ENCODE measurements at places on chromosomes 12 and 14.
A peak's percentile ranks its signal among the peaks of the same experiment; 100 is the strongest.

GRCh38 chr14:32399920-32400319, 70.8 kb downstream of the AKAP6 start:
- DNase-seq = no peak

DNA sequence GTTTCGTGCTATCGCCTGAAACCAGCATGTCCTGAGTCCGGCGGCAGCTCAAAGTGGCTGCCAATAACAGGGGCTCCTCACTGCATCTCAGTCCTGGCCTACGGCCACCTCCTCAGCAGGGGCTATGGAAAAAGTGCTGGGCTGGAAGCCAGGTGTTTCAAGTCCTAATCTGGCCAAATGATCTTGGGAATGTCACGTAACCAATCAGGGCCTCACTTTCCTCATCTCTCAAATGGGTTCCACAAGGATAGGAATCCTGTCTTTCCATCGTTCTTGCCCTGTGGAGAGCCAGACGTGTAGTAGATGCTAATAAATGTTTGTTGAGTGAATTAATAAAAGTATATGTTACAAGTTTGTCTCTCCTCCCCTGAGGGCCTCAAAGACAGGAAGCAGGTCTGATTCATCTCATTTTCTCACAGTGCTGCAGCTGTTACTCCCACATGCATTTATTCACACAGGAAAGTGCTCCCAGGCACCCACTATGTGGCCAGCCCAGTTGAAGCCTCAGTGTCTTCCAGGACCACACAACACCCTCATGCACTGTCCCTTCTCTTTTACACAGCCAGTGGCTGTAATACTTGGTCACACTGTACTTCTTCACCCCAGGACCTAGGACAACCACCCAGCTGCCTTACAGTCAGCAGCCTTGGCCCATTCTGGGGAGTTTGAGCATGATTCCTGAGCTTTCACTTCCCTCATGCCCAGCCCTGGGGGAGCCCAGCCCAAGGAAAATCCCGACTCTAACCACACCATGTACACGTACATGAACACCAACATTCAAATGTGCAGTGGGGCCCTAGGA, 5.0 kb downstream of the CMKLR1 start:
- DNase-seq = no peak

DNA sequence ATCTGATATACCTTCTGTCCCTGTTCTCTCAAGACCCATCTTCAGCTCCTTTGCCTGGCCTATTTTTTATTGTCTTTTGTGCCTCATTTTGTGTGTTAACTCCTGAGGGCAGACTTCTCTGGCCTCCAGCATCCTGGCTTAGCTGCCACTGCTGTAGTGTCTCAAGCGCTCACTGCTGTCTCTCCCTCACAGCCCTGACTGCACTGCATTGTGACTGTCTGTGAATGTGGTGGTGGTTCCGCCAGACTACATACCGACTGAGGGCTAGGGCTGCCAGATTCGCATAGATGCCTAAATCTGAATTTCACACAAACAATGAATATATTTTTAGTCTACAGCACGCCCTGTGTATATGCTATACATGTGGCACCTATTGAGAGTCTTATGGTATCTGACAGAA, 1088.9 kb upstream of the TMEM132C start:
- DNase-seq = no peak

- DNase-seq = no peak
These were observed 690.7 kb upstream of the TBX3 start for GRCh38 chr12:115374480-115375185.

DNA sequence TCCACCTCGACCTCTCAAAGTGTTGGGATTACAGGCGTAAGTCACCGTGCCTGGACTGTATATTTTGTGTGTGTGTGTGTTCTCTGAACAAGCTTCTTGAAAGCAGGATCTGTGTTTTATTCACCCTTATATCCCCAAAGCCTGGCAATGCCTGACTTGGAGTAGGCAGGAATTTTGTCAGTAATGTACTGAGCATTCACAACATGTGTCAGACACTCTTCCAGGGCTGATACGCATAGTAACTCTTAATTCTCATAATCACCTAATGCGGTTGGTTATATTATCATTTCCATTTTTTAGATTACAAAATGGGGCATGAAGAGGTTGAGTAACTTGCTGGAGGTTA, 50.4 kb upstream of the PLEKHG3 start:
- DNase-seq = no peak

DNA sequence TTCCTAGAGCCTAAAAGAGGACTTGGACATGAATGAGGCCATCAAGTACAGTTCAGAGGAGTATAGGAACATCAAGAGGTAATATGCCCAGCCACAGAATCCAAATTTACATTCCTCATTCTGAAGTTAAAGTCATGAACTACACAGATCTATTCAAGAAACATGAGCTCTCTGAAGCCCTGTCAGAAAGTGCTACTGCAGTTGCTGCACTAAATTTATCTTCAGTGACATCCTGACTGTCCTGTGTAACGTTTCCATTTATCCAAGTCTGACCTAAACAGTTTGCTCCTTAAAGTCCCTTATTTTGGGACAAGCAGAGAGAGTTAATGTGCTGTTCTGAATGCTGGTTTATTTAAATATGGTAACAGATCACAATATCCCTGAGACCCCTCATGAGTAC, 28.2 kb downstream of the NEK9 start:
- DNase-seq = no peak

DNA sequence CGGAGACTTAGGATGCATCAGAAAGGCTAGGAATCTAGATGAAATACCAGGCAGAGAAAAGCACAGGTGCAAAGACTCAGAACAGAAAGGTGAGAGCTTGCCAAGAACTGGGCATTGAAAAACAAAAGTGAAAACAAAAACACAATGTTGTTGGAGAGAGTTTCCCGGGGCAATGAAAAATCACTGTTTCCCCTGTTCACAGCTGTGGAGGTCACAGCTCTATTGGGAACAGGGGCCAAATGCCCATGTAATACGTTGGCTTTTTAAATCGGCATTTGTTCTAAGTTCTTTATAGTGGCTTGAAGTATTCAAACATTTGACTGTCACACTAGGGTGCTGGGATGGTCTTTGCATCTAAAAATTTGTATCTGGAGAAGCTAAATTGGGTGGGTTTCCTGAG, 108.3 kb downstream of the SLC15A4 start:
- peak; percentile 2 for DNase-seq

DNA sequence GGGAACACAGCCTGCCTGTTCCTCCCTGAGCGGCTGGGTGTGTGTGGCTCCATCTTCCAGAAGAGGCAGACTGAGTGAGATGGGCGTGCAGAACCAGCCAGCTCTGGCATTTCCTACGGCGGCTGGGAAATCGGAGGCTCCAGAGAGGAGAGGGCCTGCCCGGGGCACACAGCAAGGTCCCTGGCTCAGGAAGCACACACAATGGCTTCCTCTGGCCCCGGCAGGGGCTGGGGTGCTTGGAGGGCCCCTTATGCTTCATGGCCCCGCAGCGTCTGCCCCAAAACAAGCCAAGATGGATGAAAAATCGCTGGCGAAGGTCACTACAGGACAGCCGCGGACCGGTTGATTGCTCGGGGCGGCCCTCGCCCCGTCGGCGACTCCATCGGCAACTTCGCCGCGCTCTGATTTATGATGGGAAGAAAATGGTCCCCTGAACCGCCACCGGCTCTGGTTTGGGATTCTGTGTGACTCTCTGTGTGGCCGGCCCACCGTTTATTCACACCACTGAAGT, 191.5 kb upstream of the C14orf180 start:
- DNase-seq = peak; percentile 88

DNA sequence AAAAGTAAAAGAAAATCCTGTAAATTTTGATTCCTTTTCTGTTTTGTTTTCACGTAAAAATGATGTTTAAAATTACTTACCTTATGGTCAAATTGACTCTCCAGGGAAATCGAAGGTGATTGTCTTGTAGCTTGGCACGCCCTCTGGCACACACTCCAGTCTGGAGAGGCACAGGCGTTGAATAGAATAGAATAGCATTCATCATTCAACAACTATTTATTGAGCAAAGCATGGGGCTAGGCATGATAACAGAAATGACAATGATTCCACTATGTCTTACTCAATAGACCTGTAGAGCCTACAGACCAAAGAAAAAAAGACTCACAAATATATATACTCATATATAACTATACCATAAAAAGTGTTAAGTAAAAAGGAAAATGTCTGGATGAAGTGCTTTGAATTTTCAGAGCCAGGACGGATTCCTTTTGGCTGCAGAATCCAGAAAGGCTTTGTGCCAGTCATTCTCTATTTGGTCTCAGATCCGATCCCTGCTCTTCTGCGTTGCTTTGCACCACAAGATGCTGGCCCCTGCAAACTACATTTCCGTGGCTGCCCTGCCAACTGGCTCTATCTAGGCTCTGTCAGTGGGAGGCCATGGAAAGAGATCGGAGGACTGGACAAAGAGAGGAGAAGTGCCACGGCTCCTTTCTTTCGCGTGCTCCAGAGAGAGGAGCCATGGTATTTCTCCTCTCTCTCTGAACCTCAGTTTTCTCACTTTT, 231.8 kb downstream of the CRADD start:
- DNase-seq = no peak

DNA sequence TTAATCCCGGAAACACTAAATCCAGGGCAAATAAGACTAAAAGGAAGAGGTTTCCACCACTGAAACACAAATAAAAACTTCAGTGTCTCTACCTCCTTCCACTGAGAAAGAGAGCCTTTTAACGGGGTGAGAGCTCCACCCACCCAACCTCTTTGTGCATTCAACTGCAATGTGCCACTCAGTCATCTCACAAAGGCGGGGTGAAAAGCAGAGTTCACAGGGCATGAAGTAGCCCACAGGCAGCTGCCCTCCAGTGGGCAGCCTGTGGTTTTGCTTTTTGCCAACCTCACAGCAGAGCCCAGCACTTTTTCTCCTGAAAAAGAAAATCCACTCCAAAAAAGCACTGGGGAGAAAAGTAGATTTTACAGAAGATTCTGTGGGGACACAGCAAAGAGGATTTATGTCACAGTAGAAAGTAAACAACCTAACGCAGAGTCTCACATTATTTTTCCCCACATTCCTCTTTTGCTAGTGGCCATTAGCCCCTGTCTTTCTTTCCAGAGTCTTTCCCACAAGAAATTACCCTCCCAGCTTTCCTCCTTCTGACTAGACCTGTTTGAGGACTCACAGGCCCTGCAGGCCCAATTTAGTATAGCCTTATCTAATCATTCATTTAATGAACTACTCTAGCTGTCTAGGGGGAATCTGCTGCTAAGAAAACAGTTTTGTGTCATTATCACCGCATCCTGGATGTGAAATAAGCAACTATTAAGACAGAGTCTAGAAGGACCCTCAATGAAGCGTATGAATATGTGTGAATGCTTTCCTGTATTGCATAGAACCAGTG, 753.8 kb upstream of the FOXG1 start:
- no peak for DNase-seq

GRCh38 chr12:5907807-5908206, 37.3 kb downstream of the ANO2 start:
- peak; percentile 59 for DNase-seq

- no peak for DNase-seq
These were observed 3.8 kb downstream of the COPZ1 start for GRCh38 chr12:54328595-54329337.

DNA sequence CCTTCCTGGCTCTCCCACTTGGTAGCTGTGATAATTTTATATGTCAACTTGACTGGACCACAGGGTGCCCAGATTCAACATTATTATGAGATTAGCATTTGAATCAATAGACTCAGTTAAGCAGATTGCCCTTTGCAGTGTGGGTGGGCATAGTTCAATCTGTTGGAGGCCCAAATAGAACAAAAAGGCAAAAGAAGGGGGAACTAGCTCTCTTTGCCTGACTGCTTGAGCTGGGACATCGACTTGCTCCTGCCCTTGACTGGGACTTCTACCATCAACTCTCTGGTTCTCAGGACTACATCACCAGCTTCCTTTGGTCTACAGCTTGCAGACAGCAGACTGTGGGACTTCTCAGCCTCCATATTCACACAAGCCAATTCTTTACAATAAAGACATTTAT, 1189.2 kb downstream of the BCL11B start:
- no peak for DNase-seq

DNA sequence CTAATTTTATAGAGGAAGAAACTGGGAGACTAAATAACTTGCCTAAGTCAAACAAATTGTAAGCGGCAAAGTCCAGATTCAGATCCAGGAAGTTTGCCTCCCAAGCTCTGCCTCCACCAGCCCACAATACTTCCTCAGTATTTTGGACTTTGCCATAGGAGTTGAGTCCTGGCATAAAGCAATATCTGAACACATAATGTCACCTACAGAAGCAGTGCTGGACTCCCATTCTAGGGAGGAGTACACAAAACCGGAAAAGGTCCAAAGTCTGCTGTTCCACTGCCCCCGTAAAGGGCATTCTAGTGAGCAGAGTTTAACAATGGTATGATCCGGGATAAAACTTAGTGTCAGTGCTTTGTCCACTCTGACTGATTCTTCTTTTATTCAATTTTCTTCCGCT, 340.5 kb downstream of the FUT8 start:
- no peak for DNase-seq

DNA sequence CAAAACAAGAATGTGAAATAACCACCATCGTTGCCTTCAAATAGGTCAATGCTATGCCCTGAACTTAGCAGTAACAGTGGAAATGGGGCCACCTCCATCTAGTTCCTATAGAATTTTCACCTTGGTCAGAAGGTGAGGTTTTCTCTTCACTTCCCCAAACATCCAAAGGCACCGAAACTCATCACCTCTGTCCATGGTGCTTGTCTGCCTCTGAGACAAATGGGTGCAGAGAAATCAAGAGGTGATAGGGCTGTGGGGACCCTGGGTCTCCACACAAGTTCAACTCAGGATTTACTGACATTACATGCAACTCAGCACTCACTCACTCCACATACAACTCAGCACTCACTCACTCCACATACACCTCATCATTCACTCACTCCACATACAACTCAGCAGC, 26.2 kb upstream of the TMEM132C start:
- DNase-seq = no peak

DNA sequence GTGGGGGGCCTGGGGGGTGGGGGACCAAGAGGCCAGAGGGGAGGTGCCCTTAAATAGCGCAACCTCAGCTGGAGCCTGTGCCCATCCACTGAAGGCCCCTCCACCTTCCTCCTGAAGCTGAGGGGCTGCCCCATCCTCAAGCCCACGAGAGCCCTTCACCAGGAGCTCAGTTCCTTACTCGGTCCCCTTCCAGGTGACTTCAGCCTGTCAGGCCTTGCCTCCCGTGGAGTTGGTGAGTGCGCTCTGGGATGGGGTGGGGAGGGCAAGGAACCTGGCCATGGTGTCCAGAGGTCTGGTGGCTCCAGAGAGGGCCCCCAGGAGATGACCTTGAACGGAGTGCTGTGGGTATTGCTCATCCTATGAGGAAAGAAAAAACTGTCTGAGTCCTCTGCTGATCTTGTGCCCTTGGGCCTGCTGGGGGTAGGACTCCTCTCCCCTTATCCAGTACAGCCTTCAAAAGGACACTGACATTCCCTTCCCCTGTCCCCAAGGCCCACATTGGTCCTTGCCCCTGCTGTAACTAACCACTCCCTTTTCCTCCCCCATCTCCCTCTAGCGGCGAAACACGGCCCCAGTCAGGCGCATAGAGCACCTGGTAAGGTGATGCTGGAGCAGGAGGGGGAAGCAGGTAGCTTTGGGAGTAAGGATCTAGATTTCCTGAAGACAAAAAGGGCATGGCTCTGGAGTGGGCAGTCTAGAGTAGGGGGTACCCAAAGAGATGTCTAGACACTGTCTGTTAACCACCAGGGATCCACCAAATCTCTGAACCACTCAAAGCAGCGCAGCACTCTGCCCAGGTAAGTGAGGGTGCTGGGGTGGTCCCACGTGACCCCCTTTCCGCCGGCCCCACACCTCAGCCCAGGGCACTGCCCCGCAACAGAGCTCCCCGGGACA, 3.6 kb downstream of the TNS2 start:
- peak; percentile 89 for DNase-seq

GRCh38 chr14:91996948-91997371, 42.9 kb downstream of the TRIP11 start:
- no peak for DNase-seq

GRCh38 chr12:51122844-51123243, 39.4 kb upstream of the CSRNP2 start:
- DNase-seq = no peak

Measured in mesenteric fat pad (tissue), 1 donor.